ENCODE measurements at places on chromosomes 13 and 19.
A peak's percentile ranks its signal among the peaks of the same experiment; 100 is the strongest.

DNA sequence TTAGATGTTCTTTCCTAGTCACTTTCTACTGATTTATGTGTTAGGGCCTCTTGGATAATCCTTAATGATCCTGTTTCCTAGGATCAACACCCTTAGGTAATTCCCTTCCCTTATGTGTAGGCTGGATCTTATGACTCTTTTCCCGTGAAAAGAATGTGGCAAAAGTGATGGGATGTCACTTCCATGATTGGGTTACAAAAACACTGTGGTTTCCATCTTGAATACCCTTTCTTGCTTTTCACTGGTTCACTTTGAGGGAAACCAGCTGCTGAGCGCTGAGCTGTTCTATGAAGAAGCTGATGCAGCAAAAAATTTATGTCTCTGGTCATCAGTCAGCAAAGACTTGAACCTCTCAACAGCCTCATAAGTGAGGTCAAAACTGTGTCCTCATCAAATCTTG, 609.4 kb downstream of the OLFM4 start:
- no peak for DNase-seq

DNA sequence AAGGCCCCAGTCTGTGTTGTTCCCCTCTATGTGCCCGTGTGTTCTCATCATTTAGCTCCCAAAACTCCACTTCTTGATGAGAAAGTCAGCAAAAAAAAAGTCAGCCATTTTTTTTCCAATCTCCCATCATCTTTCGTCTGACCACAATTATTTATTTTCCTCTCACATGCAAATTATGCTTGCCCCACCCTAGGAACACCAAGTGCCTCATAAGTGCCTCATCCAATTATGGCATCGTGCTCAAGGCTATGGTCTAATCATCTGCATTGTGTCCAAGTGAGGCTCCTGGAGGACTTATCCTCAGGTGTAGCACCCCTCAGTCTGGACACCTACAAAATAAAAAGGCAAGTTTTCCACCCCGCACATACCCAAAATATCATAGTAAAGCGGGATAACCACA, 20.8 kb upstream of the IPO5 start:
- DNase-seq: no peak

GRCh38 chr19:16628984-16629691, 1.1 kb upstream of the MED26 start:
- DNase-seq: peak; percentile 93

DNA sequence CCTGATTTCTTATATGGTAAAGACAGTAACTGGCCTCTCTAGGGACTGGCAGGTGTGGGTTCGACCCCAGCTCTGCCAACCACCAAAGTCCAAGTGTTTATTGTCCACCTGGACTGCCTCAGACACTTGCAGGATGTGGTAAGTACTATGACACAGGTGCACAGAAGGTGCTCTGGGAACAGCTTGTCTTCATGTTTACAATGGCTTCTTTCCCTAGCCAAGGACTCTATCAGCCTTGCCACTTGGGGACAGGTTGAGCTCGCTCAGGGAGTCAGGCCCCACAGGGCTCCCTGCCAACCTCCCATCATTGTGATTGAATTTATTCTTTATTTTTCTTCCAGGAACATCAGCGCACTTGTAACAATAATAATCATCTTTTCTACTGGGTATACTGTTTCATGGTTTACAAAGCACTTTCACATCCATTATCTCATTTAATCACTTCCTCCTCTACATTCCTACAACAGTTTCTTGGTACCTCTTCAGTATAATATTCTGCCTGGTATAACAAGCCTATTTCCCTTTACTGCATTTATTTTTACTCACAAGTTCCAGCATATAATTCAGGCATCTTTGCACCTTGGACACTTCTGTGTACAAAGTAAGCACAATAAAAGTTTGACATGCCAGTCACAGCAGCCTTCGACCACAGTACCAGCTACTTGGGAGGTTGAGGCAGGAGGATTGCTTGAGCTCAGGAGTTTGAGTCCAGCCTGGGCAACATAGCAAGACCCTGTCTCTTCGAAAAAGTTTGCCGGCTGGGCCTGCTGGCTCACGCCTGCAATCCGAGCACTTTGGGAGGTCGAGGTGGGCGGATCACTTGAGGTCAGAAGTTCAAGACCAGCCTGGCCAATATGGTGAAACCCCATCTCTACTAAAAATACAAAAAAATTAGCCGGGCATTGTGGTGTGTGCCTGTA, 24.2 kb upstream of the GATAD2A start:
- no peak for DNase-seq

GRCh38 chr13:114122591-114123211, 9.7 kb downstream of the RASA3 start:
- DNase-seq: no peak

GRCh38 chr19:6222884-6223283, 56.9 kb downstream of the MLLT1 start:
- no peak for DNase-seq

DNA sequence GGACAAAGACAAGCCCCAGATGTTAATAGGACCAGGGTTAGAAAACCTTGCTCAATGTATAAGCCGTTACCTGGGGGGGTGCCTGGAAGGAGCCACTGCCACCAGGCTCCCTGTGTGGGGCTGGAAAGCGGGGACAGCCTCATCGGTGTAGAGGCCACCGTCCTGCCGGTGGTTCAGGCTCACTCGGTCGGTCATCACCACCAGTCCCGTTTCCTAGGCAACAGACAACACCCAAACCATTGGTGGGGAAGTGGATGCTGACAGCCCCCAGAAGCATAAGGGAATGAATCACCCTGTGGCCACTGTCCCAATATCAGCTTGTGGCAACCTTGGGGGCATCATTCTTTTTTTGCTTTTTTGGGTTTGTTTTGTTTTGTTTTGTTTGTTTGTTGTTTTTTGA, 55.8 kb downstream of the CPAMD8 start:
- DNase-seq: no peak

- DNase-seq: no peak
Measured at GRCh38 chr13:110624766-110625756, 9.7 kb downstream of the NAXD start.

- DNase-seq: peak; percentile 48
Measured at GRCh38 chr13:75359266-75359665, 122.7 kb downstream of the TBC1D4 start.

DNA sequence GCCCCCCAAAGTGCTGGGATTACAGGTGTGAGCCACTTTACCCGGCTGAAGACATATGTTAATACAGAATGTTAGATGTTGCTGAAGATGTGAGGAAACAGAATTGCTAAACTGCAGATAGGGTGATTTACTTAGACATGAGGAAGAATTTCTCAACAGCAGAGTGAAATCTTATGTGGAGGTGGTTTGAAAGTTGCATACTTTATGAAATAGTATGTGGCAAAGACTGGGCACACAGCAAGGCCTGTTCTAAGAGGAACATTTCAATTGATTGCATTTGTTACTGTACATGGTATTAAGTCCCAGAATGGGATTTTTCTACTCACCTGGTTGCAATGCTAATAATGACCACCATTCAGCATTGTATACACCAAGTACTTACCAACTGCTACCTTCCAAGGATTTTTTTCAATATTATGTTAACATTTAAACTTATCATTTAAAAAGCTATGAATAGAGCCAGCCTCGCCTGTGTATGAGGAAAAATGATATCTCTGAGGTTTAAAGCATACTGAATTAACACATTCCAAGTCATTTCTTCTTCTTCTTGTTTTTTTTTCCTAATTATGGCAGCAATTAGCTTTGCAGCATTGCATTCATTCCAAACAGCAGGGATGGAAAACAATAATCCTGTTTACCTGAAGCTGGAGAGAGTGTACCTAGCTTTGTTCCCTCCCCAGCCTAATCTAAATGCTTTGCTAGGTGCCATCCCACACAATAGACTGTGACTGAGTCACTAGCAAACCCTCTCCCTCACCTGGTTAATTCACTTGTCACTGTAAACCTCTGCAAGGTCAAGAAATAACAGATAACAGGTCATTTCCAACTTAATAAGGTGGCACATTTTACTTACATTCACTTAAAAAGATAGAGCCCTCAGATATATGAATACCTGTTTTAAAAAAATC, 19.4 kb upstream of the KLF5 start:
- DNase-seq: no peak

- no peak for DNase-seq
Measured at GRCh38 chr19:40270362-40271089, 14.6 kb downstream of the AKT2 start.

GRCh38 chr13:72204291-72204690, 337.3 kb upstream of the DACH1 start:
- DNase-seq: no peak

DNA sequence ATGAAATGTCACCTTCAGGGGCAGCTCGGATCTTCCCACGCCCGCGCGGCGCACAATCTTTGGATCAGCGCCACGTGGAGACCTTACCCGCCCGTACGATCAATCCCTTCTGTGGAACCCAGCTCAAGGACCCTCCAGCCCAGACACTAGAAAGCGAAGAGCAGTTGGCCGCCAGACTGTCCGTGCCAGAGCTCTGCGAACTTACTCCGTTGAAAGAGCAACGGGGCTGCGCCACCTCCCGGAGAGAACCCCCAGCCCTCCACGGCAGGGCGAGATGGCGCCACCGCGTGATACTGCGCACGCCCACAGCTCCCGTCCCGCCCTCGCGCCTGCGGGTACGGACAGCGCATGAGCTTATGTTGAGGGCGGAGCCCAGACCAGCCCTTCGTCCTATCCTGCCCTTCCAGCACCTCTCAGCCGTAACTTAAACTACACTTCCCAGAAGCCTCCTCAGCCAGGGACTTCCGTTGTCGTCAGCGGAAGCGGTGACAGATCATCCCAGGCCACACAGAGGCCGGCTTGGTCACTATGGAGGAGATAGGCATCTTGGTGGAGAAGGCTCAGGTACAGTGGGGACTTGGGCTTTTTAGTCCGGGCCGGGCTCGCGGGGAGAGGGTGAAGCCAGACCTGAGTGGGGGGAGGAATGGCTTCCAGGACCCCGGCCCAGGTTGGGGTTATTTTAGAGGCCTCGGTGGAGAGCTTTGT, at the start of gene PSMC4:
TSS of gene PSMC4 (plus strand) at position 491 of the 705 bp plus-strand sequence. CDS start at position 529, 38 bp downstream.
- peak; percentile 98 for DNase-seq

GRCh38 chr13:57345526-57345925, 178.5 kb downstream of the PRR20E start:
- no peak for DNase-seq

DNA sequence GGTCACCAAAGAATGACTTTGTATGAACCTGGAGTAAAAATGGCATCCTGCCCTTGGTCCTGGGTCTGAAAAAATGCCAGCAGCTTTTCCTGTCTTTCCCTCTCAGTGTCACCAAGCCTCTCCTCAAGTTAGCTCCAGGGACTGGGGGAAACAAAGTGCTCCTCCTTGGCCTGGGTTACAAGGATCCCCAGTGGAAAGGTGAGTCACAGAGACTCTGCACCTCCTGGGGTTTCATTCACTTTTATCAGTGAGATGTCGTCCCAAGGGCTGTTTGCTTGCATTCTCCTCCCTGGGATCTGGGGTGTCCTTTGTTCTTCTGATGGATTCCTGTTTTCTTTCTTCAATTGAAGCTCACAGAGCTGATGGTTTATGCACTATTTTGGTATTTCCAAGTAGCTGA, 93.2 kb upstream of the CSNK1A1L start:
- no peak for DNase-seq

- no peak for DNase-seq
Measured at GRCh38 chr13:27790523-27790922, 1.8 kb upstream of the GSX1 start.

DNA sequence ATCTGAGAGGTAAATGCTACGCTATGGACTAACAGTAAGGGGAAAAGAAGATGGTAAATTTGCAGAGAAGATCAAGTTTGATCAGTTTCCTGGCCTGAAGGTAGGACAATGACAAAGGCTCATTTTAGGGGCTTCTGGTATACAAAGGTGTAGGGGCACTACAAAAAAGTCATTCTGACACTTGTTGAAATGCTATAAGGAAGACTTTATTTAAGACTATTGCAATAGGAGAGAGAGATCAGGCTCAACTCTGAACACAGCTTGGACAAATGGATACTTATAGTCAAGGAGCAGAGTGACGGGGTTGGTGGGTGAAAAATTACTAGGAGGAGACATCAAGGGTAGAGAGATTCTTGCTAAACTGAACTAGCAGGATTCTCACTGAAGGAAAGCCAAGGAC, 37.2 kb upstream of the KPNA3 start:
- no peak for DNase-seq

GRCh38 chr13:22489771-22490170, 691.0 kb upstream of the SGCG start:
- DNase-seq: no peak

- DNase-seq: no peak
Measured at GRCh38 chr13:44439452-44440024, 65.9 kb downstream of the SERP2 start.

DNA sequence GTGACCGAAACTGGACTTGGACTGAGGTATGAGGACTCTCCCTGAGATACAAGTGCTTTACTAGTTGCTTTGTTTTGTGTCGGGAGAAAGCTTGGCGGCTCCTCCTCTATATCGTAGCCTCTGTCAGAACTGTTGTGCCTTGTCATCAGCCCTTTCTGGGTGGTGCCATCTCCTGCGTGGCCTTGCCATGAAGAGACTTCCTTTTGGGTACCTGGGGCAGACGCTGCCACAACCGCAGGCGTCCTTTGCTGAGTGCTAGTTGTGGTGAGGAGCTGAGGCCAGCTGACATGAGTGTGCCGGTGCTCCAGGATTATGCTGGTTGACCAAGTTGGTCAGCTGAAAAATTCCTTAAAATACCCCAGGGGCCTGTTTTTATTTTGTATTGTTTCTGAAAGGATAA, 124.5 kb downstream of the AKAP11 start:
- no peak for DNase-seq

DNA sequence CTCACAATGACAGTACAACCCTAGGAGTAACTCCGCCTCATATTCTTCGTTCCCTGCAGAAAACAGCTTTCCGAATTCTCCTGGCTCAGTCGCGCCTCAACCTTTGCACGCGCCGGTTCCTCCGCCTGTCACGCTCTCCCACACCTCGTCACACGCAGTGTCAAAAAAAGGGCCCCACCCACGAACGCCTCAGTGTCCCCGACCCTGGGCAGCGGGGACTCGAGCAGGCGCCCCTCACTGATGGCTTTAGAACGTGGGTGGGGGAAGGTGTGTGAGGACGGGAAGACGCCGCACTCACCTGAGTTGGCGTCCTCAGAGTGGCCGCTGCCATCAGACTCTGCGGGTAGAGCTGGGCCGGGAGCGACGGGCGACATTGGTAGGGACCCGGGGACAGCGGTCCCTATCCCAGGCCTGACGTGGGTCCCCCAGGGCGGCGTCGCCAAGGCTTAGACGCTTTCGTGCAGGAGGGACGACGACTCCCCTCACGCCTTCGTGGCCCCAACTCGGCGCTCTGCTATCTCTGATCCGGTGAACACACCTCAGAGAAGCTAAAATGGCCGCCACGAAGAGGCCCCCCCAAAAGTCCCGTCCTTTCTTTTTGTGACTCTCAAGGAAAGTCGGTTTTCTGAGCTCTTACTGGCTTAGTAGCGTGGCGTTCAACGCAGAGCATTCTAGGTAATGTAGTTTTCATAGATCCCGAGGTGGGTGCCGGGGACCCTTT, at the start of gene ZNF154:
TSS of gene ZNF154 (minus strand) at position 564 of the 721 bp plus-strand sequence. CDS start at position 331, 233 bp downstream.
- DNase-seq: peak; percentile 33

All from HFF-Myc (cell line).